ENCODE measurements at places on chromosomes 12 and 14.
A peak's percentile ranks its signal among the peaks of the same experiment; 100 is the strongest.

DNA sequence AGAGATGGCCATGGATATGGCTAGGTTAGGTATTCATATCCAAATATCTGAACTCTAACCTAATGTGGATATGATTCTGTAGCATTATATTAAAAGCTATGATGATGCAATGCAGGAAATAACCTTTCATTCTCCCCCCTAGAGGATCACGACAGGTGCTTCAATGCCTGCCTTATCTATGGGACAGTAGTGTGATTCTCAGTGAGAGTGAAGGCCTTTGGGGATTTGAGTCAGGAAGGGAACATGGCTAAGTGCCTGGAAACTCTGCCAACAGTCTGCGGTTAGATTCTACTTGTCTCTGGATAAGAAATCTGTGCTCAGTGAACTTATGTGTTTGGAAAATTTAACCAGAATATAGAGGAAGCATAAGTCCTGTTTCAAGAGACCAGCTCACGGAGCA lies 81.8 kb downstream of the SLC38A1 start:
- DNase-seq, result no peak

DNA sequence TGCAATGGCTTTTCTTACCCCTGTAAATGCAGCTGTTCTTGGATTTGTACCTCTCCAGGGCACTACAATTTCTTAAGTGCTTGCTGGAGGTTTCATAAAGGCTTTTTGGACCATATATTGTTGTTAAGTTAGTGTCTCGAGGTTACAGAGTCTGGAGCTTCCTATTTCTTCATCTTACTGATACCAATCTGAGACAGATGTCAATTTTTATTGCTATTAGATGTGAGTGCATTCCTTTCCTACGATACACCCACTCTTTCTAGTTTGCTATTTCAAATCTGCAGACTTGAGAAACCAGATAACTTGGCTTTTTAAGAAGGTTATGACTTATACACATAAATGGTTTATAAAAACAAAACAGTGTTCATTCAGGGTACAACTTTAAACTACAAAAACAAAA lies 2.1 kb downstream of the NOXRED1 start:
- DNase-seq, result no peak

GRCh38 chr12:67910360-67911274 lies 78.6 kb upstream of the IFNG-AS1 start:
- no peak for DNase-seq

DNA sequence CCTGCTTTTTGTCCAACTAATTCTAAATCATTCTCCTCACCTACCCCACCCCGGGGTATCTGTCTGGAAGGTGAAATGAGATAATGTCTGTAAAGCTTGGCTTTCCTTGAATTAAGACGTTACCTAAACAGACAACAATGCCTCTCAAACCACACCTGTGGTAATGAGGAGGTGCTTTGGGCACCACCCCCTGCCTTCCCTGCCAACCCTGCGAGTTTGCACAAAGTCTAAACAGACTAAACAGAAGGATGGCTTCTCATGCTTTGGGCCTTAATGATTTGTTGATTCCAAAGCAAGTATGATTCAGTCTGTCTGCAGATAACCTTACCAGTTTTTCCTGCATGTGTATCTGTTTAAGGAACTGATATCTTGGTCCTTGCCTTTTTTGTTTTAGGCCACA lies 82.4 kb downstream of the ZFC3H1 start:
- DNase-seq, result no peak

DNA sequence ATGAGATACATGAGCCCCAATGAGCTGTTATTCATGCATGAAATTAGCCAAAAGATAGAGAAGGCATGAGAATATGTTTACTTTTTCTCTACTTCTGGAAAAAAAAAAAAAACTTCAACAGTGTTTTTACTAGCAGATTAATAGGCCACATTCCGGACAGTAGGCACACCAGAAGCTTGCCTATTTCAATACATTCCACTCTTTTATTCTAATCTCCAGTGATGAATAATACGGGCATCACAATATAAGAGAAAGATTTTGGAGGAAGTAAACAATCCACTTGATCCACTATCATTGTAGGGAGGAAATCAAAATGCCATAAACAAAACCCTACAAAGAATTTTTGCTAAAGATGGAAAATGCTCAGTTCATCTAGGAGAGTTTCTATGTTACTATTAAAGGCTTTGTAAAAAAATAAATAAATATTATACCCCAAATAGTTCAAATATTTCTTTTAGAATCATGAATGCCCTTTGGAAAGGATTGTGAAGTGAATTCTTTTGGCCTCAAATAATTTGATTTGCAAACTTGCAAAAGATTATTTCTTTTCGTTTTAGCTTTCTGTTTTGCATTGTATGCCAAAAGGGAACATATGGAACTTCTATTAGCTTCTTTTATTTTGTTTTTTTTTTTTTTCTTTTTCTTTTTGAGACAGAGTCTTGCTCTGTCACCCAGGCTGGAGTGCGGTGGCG lies 232.6 kb downstream of the EPS8 start:
- DNase-seq, result no peak

DNA sequence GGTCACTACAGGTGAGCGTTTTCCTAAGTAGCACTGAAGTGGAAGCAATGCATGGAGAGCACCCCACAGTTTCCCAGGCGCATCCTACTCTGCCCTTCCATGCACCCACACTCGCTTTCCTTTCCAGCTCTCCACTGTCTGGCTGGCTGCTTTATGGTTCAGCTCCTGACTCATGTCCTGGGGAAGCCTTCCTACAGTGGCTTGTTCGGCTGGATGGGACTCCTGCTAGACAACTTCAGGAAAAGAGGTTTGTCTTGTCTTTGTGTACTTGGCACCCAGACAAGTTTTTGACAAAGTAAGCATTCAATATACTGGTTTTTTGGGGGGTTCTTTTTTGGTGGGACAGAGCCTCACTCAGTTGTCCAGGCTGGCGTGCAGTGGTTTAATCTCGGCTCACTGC lies 21.6 kb downstream of the PPM1H start:
- no peak for DNase-seq

- DNase-seq, result no peak
Measured at GRCh38 chr12:95212586-95212985, 4.7 kb downstream of the FGD6 start.

DNA sequence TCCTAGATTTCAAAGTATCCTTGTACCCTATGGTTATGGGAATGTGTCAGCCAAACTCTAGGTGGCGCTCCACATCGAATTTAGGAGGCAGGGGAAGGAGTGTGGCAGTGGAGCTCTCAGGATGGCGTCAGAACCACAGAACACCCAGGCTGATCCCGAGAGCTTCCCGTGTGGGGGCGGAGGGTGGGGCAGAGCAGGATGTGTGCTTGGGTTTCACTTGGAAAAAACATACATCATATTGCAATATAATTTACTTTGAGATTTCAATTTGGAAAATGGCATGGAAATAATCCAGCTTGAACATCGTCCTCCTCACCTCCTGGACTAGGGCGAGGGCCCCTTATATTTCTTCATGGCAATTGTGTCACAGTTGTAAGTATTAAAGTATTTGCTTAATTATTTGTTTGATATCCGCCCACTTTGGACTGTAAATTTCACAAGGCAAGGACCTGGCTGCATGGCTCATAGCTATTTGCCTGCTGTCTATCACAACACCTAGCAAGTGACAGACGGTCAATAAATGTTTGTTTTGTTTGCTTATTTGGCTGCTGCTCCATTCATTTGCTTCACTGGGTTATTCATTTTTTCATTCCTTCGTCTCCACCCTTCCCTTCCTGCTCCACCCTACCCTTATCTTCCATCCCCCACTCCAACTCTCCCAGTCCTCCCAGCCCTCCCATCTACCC lies 221.5 kb upstream of the HMGA2 start:
- DNase-seq, result no peak

GRCh38 chr14:72883109-72883508 lies 10.8 kb downstream of the DPF3 start:
- no peak for DNase-seq

DNA sequence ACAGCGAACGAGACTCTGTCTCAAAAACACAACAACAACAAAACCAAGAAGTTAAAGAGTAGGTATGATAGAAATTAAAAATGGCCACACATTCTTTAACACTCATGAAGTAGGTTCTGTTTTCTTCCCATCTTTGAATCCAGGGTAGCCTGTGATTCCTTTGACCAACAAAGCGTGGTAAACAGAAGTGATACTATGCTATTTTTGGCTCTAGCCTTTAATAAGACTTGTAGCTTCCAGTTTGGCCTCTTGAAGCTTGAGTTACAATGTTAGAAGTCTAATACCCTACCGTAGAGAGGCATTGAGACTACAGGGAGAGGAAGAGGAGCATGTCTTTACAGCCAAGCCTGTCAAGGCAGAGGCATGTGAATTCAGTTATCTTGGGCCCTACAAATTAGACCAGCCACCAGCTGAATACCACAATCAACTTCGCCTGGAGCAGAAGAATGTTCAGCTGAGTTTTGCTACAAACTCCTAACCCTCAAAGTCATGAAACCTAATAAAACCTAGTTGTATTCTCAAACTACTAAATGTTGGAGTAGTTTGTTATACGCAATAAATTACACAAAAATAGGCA lies 4.9 kb upstream of the NEMF start:
- DNase-seq, result no peak

DNA sequence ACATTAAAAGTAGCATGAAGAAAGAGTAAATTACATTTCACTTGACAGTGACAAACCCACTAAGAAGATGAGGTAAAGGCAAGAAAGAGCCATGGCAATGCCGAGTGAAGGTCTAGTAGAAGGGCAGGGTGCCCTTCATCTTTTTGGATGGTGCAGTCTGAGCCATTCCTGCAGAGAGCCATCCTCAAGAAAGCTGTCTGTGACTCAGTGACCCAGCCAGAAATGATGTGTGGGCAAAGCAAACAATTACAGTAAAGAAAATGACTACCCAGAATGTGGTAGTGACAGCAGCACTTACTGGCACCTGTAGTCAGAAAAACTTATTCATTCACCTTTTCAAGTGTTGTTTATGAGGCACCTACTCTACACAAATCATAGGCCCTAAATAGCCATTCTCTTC lies 281.7 kb downstream of the DUSP6 start:
- no peak for DNase-seq

DNA sequence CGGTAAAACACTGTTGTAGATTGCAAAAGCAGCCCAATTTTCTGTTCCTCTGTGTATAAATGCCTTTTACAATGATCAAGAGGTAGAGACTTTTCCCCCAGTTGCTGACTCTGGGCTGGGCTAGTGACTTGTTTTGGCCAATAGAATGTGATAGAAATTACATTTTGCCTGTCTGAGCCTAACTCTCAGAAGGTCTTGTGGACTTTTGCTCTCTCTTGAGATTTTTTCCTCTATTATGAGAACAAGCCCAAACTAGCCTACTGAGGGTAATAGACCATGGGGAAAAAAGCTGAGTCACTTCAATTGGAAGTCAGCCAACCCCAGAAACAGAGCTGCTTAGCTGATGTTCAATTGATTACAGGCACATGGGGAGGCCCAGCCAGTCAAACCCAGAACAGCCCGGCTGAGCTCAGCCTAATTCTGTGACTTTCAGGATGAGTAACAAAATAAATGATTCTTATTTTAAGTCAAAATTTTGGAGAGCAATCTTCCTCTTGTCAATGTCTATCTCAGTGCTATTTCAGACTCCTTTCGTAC lies 61.4 kb downstream of the MYF5 start:
- peak; percentile 55 for DNase-seq

DNA sequence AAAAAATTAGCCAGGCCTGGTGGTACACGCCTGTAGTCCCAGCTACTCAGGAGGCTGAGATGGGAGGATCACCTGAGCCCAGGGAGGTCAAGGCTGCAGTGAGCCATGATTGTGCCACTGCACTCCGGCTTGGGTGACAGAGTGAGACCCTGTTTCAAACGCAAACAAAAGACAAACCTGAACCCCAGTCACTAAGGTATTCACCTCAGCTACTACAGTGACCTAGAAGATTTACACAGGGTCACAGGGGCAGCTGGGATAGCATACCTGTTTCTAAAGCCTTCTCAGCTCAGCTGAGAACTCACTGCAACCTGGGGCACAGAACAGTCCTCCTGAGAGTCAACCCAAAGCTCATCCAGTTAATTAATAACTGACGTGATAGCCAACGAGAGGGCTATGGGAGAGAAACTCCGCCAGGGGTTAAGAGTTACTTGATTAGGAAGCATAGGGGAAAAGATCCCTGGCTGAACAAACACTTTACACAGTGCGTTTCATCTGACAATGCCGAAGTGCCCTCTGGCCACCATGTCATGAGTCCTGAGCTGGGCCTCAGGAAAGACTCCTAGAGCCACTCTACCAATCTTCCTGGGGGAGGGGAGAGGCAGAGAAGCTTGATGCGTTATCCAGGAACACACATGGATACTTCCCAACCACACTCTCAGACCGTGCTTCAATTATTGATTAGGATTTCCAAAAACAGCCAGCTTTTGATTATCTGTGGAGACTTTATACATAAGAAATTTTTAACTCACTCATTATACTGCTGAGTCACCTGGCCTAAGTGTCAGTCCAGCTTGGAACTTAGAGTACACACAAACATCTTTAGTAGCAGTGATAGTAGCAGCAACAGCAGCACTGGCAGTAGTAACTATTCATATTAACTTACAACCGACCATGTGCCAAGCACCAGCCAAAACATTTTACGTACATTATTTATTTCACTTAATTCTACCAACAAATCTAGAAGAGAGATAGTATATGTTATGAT lies 48.2 kb downstream of the FOXN3 start:
- no peak for DNase-seq

DNA sequence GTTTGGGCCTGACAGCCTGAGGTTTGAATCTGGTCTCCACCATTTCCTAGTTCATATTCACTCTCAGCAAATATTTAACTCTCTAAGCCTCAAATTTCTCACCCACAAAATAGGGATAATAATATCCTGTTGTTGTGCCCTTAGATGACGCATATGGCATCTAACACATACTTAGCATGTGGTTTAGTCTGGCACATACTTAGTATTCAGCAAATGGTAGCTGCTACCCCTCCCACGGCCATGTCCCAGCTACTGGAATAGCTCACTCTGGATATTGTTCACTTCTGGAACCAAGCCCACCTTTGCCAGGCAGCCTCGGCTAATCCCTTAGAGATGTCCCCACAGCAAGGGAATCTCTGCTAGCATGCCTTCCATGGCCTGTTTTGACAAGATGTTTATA lies 53.3 kb downstream of the BICD1 start:
- no peak for DNase-seq

DNA sequence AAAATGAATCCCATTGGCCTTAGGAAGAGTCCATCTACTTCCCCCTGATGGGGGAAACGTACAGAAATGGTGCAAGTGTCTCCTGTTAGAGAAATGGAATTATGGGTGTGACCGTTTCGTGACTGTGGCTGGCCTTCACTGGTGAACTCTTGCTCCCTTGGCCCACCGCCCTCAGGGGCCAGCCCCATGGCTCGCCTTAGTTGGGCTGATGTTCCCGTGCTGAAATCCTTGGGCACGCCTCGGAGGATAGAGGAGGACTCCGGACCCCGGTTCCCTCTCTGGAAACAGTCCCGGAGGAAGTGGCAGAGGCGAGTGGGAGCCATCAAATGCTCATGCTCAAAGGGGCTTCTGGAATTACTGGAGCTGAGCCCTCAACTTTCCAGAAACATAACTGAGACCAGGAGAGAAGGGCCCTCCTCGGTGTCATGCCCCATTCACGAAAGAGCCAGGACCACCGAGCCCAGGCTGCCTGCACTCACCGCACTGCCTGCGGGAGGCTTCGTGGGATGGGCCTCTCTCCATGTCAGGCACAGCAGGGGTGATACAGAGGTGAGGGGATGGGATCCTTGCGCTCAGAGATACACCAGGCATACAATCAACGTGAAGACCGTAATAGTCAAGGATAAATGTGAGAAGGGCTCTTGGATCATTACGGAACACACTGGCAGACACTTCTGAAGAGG lies 10.1 kb upstream of the CACNA2D4 start:
- DNase-seq, result no peak
